Stimulated activated CD4-positive, alpha-beta T cell treated with anti-CD3 and anti-CD28 coated beads, TNF-alpha, amount 100 ng/mL, for 48 hours (primary cell): ENCODE measurements at places on chromosomes 12 and 14.

DNA sequence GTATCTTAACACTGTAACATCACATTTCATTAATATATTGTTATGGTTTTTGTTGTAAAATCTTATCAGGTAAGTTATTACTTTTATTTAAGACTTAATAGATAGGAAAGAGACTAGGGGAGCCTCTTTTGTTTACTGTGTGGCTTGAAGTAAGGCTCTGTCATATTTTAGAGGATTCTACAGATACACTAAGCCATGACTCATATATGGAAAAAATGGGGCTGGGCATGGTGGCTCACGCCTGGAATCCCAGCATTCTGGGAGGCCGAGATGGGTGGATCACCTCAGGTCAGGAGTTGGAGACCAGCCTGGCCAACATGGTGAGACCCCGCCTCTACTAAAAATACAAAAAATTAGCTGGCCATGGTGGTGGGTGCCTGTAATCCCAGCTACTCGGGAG is 23.6 kb upstream of the NPFF start:
- no peak for DNase-seq

DNA sequence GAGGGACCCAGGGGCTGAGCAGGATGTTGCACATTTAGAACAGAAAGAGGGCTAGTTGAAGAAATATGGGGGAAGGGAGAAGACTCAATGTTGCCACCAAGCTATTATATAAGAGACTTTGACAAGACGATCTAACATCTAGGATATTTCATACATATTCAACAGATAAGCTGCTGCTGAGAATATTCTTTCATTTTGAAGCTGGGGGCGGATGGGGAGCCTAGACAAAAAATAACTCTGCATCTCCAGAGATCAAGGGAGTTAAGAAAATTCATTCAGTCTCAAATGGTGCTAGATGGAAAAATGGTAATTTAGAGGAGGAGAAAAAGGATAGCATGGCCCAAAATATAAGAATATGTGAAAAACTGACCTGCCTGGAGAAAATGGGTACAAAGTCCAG is 415.6 kb downstream of the MDGA2 start:
- no peak for DNase-seq

DNA sequence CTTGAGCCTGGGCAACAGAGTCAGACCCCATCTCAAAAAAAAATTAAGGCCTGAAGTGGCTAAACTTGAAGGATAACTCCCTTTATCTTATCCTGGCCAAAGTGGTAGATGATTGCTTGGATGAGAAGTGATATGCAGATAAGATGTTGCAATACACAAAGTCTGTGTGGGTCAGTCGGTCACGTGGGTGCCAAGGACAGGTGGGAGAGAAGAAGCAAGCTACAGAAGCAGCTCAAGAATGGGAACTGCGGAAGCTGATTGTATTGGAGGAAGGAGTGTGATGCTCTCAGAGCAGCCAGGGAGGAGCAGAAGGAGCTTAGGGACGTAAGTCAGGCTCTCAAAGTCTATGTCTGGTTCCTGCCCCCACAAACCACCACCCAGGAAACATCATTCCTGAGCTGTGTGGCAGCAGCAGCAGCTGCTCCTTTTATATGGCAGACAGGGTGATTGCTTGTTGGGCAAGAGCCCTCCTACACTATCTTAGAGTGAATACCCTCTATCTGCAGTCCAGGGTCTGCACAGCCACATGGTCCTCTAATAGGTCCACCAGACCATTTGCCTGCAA is 54.5 kb downstream of the ATP2A2 start:
- DNase-seq, result no peak

GRCh38 chr14:98230411-98230810 is 1041.6 kb downstream of the BCL11B start:
- no peak for DNase-seq

GRCh38 chr12:132852496-132852895 is 23.8 kb upstream of the GOLGA3 start:
- no peak for DNase-seq

- no peak for DNase-seq
Measured at GRCh38 chr14:39673734-39674133, 241.5 kb upstream of the FBXO33 start.

- DNase-seq, result no peak
Measured at GRCh38 chr12:96053476-96054243, 18.3 kb upstream of the LTA4H start.

- no peak for DNase-seq
Measured at GRCh38 chr12:125169870-125170269, 104.6 kb downstream of the AACS start.

- no peak for DNase-seq
Measured at GRCh38 chr12:43038991-43039390, 449.4 kb upstream of the PRICKLE1 start.

DNA sequence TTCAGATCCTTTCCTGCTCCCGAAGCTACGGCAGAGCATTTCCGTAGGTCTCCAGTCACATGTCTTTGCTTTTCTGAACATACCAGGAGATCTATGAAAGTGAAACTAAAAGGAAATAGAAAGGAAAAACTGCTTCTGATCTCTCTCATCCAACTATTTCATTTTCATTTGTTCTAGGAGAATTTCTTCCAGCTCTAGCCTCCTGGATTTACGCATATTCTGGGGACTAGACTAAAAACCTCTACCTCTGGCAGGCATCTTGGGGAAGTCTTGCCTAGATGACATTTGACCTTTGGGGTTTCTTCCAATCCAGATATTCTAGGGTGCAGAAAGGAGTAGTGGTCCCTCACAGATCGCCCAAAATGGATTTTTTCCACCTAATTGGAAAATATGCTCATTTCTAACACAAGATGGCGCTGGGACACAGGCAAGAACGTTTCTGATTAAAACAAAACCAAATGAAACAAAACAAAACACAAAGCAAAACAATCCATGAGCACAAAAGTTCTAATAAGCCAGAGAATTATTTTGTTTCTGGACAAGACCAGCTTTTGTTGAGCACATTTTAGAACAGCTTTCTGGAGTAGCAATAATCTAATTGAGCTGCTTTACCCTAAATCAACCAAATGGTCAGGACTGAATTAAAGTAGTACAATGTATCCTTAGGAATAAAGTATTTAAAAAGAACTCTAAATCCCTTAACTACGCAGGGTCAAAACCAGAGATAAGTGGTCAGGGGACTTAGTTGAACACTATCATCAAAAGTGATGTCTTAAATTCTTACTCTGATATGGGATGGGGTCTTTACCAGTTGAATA is 12.3 kb upstream of the PARP11 start:
- DNase-seq, result no peak

GRCh38 chr12:640773-641172 is 22.5 kb downstream of the NINJ2 start:
- DNase-seq, result no peak

- DNase-seq, result peak; percentile 26
Measured at GRCh38 chr12:132282950-132283771, 46.2 kb downstream of the GALNT9 start.

GRCh38 chr12:40768125-40768864 is 76.1 kb downstream of the CNTN1 start:
- no peak for DNase-seq

- DNase-seq, result no peak
Measured at GRCh38 chr12:72012874-72013273, 74.2 kb downstream of the TPH2 start.

GRCh38 chr14:94857950-94858349 is 88.0 kb upstream of the GSC start:
- no peak for DNase-seq

DNA sequence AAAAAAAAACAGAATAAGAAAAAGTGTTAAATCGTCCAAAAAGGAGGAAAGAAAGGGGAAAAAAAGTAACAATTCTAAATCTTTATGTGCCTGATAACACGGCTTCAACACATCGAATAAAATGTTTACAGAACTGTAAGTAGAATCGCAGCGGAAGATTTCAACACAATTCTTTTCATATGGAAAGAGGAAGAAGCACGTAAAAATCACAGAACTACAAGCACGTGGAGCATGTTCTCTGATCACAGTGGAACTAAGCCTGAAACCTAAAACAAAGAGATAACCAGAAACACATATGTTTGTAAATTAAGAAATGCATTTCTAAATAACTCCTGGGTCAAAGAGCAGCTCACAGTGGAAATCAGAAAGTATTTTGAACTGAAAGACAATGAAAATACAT is 8.7 kb downstream of the CLEC7A start:
- DNase-seq, result no peak

GRCh38 chr12:116406529-116406928 is 129.0 kb upstream of the MED13L start:
- no peak for DNase-seq

- DNase-seq, result no peak
Measured at GRCh38 chr12:114403011-114403689, 2.8 kb downstream of the TBX5 start.

- DNase-seq, result no peak
Measured at GRCh38 chr12:43117226-43117930, 434.6 kb downstream of the ADAMTS20 start.

DNA sequence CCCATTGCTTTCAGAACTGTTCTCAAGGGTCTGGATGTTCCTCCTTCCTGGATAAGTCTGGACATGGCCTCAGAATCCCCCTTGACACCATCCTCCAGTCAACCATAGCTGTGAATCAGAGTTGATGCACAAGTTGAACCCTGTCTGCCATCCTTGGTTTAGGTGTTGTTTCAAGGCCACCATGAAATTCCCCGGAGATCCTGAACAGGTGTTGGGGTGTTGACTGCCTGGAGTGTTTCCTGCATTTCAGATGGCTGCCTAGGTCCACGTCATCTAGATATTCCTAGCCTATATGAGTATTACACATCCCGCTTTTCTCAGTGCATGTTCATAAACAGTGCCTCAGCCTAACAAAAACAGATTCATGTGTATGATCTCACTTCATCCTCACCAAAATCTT is 86.7 kb upstream of the PWP1 start:
- DNase-seq, result no peak

GRCh38 chr14:68363843-68364767 is 428.8 kb downstream of the ZFP36L1 start:
- no peak for DNase-seq

DNA sequence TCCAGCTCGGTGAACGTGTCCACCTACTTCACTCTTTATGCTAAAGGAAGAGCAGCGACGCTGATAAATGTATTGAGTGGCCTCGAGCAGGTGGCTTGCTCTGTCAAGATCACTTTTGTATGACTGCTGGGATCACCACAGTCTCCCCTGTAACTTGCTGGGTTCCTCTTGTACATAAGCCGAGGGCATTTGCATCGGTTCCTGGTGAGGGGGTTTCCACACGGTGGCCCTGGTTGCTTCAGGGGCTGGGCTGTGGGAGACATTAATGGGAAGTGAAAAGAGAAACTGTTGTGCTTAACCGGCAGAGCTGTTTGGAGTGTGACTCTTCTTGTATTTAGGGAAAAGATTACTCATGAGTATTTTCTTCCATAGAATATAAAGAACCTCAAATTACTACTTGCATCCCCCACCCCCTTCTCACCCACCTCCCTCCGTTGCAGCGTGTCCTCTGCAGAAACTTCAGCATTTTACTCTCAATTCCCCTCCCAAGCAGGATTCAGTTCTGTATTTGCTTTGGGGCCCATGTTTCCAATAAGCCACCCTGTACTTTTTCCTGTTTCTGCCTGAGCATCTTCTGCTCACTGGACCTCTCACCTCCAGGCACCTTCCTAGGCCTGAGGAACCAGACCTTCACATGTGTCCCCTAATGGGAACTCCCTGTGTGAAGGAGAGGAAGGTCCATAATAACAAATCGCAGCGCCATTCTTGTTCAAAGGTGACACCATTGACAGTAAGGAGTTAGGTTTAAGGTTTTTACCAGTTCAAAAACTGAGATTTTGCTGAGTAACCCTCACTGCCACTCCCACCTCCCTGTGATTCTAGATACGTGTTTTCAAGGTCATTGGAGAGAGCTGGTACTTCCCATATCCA is 187.0 kb downstream of the ETV6 start:
- peak; percentile 77 for DNase-seq
